ENCODE measurements at places on chromosomes 2 and 18.

DNA sequence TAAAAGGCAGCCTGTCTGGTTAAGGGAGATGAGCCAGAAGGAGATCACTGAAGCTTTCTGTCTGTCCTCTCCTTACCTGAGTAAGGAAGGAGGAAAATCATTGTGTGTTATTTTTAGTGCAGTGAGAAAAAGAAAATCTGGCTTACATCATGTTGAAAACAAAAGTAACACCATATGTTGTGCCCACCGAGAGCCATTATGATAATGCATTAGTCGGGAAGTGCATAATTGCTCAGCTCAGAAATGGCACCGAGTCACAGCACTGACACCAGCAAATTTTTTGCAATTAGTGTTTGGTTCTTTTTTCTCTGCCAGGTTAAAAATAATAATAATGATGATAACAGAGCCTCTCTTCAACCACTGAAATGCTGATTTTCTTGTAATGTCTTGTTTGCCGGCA, 46.6 kb downstream of the HNMT start:
- no peak for DNase-seq

DNA sequence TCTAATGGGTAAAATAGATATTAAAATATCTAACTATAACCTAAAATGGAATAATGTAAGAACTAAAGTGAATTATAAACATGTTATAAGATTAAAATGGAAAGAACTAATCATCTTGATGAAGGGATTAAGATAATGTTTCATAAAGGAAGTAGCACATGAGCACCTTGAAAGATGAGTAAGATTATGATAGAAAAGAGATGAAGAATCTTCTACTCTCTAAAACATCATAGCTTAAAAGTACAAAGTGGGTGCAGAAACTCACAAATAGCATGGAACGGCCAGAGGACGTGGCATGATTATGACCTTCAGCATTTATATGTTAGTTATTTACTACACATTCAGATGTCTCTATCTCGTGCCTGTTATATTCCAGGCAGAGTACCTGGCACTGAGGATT, 76.2 kb upstream of the COL5A2 start:
- DNase-seq = no peak

- no peak for DNase-seq
Measured at GRCh38 chr2:60838481-60838880, 42.9 kb upstream of the REL start.

DNA sequence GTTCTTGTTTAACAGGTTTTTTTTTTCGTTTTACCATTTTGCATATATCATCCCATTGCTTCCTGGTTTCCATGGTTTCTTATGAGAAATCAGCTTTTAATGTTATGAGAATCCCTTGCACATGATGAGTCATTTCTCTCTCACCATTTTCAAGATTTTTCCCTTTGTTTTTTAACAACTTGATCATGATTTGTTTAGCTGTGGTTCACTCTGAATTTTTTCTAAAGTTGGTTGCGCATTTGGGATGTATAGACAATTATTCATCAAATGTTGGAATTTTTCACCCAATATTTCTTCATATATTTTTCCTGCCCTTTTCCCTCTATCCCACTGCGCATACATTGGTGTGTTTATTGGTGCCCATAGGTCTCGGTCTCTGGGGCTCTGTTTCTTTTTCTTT, 42.4 kb upstream of the BIN1 start:
- DNase-seq = no peak

- DNase-seq = no peak
Measured at GRCh38 chr2:16477648-16478047, 188.0 kb downstream of the CYRIA start.

DNA sequence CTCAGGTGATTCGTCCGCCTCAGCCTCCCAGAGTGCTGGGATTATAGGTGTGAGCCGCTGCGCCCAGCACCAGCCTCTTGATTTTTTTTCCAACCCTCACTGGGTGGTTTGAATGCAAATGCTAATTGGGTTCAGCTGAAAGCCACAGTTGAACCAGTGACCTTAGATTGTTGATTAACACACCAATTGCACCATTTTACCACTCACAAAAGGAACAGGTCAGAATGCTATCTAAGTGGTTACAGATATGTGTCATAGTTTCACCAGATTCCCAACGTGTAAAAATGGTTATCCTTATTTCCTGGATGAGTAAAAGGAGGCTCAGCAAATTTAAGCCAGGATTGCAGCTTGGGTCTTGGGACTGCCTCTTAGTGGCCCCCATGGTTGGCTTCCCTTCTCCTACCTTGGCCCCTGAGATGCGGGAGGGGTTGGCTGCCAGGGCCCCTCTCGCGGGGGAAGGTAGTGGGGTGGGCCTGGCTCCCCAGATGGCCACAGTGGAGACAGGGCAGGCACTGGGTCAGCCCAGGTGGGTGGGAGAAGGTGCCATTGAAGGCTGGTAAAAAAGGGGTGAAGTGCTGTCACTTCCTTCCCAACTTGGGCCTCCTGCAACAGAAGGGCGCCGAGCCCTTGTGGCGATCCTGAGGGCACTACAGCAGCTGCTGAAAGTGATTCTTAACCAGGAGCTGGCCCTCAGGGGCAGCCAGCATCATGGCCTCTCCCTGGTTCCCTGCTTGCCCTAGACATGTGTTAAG, 164.9 kb upstream of the HAAO start:
- DNase-seq = no peak

DNA sequence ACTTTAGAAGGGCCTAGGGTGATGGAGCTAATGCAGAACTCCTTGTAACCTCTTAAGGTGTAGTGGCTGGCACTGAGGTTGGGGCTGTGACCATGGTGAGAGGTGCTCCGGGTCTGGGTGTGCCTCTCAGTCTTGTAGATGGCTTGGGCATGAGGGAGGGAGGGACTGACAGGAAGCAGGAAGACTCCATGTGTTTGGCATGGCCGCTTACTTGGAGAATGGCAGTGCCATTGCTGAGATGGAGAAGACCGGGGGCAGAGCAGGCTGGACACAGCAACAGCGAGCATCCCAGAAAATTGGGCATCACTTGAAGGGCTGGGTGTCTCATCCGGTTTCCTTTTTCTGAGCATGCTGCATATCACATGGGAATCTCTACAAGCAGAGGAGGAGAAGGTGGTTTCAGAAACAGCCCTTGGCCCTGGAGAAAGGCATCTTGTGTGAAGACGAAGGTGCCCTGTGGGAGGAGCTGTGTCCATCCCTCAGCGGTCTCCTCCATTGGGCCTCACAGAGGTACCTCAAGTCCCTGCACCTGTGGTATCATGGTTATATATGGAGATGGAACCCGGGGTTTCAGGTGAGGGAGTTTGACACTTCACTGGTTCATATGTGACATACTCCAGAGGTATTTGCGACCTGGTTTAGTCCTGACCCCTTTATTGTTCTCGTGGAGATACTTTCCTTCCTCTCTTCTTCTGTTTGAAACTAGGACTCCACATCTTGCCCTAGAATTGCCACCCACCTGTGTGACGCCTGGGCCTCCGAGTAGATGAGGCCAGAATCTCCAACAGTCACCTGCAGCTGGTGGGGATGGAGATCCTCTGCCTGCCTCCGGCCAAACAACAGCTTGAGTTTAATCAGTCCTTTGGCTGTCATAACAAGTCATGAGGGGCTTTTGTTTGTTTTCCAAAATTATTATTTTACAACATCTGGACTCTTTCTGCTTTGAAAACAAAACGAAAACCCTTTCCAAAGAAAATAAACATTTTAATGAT, 45.6 kb downstream of the INPP4A start:
- no peak for DNase-seq

- no peak for DNase-seq
Measured at GRCh38 chr2:23418461-23418911, 33.5 kb downstream of the KLHL29 start.

- no peak for DNase-seq
Measured at GRCh38 chr2:28287256-28287915, 105.3 kb upstream of the FOSL2 start.

Measured in stimulated activated CD8-positive, alpha-beta memory T cell treated with anti-CD3 and anti-CD28 coated beads, Interleukin-4, amount 100 ng/mL, for 4 hours (primary cell).